ENCODE measurements at places on chromosomes 1 and 21. TPM values are rescaled to one million over a fixed set of nuclear protein-coding genes. Genes with fewer than 3 reads are reported as not detected.

The MR1 gene
- total RNA-seq = 4.6 TPM

DNA sequence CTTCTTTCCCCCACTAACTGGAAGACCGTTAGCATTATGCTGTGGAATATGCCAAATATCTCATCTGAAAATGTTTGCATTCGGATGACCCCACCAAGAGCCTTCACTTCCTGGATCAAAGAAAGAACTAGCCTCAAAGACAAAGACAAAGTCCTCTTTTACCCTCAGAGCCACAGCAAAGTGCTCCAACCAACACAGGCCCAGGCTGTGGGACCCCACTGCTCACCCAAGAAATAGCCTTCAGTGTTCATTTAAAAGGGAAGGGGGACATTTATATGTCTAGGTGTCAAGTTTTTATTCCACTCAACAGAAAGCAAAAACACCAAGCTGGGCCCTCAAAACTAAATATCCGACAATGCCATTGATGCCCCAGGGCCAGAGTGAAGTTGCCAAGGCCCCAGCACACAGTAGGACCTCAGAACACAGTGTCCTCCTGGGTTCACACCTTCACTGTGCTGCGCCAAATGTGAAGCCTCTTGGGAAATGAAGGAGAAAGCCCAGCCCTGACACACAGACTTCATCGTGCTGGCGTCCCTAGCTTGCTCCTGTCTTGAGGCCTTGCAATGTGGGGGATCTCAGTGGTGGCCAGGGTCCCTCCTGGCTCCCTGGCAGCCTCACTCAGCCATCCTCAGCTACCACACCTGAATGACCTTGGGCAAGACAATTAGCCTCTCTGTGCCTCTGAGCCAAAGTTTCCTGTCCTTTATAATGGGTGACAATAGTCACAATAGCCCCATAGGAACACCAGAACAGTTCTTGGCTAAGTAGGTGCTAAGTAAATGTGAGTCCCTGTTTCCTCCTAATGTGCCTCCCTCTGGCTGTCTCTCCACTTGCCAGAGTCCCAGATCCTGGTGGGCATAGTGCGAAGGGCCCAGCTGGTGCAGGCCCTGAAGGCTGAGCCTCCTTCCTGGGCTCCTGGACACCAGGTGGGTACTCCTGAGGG is 11.3 kb downstream of the CLCNKB start:
- DNase-seq = no peak

The PEAR1 gene
- 5.6 TPM for total RNA-seq

GRCh38 chr1:54701996-54702395 is 13.7 kb upstream of the TTC4 start:
- peak; percentile 49 for DNase-seq

- no peak for DNase-seq
Measured at GRCh38 chr1:245855846-245856730, 651.0 kb downstream of the SMYD3 start.

Measured in cardiac septum (tissue), 1 donor.